ENCODE measurements at places on chromosomes 4 and X. TPM values are rescaled to one million over a fixed set of nuclear protein-coding genes. Genes with fewer than 3 reads are reported as not detected.

GRCh38 chrX:123436512-123437136 is 252.5 kb downstream of the GRIA3 start:
- H3K4me1 ChIP-seq = no peaks in the 10 kb centered on the region
- H3K27me3 ChIP-seq = no peaks in the 10 kb centered on the region
- H3K27ac ChIP-seq = no peak overlapping the region

GRCh38 chrX:115018040-115018647 is 728 bp upstream of the IL13RA2 start:
- H3K4me3 ChIP-seq = no peak overlapping the region
- H3K27ac ChIP-seq = no peak overlapping the region
- H3K4me1 ChIP-seq = no peaks in the 10 kb centered on the region
- H3K27me3 ChIP-seq = no peaks in the 10 kb centered on the region

GRCh38 chr4:113962016-113962347 is 17.5 kb downstream of the ARSJ start:
- DNase-seq = no peak
- peaks cover 28% of the 10 kb centered on the region for H3K4me1 ChIP-seq
- H3K36me3 ChIP-seq = no peaks in the 10 kb centered on the region
- no peak overlapping the region for H3K27ac ChIP-seq
- H3K4me3 ChIP-seq = no peak overlapping the region
- H3K27me3 ChIP-seq = no peaks in the 10 kb centered on the region

SAGE1 gene
- not detected for total RNA-seq

SRD5A3 gene
- total RNA-seq = 25.7 TPM

DNA sequence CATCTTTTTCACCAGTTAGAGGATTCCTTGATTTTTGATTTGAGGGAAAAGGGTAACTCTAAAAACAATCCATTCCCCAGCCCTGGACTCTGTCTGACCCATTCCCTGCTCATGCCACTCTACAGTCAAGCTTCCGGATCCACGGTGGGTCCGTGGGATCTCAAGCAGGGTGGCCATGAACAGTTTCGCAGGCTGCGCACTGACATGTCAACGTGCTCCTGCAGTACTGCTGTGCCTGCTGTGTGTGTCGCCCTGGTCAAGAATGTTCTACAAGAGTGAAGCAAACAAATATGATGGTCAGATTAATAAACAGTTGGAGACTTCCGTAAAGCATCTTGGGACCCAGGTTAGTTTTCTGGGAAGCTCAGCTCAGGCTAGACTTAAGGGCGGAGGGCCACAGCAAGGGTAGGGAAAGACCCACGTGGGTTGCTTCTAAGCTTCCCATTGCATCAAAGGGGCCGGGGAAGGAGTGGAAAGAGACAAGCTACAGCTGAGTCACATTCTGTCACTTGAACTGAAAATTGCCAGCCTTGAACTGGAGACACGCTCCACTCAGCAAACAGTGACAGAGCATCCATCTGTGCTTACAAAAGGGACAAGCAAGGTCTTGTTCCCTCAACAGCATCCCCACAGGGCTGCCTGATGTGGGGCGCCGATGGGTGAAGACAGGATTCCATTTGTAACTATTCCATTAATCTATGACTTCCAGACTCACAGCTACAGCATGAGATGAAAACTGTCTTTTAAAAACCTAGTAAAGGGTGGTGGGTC is 81.8 kb downstream of the MTMR1 start:
- H3K27me3 ChIP-seq = no peaks in the 10 kb centered on the region
- no peaks in the 10 kb centered on the region for H3K36me3 ChIP-seq
- H3K4me3 ChIP-seq = no peak overlapping the region
- no peaks in the 10 kb centered on the region for H3K4me1 ChIP-seq
- H3K27ac ChIP-seq = no peak overlapping the region
- no peak for DNase-seq

RPA4 gene
- total RNA-seq = 0.40 TPM

GRCh38 chr4:15906020-15906443 is 32.5 kb downstream of the FGFBP1 start:
- no peaks in the 10 kb centered on the region for H3K4me1 ChIP-seq
- peak overlapping the region; percentile 85 for H3K27ac ChIP-seq
- peak; percentile 70 for DNase-seq
- H3K27me3 ChIP-seq = peaks cover 11% of the 10 kb centered on the region
- H3K36me3 ChIP-seq = no peaks in the 10 kb centered on the region

DNA sequence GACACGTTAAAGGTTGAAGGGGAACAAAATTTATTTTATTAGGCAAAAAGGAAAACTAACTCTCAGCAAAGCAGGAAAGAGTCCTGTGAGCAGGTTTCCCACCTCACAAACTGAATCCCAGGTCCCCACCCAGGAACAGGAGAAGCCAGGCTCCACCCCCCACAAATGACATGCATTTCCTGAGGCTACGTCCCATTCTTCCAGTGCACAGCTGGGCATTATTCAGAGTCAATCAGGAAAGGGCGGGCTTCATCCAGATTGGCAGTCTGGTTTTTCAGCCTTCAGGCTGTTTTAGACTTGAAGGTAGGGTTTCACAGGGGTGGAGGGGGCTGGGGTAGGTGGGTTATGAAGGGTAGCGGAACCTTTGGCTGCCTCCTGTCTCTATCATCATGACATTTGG is 11.9 kb upstream of the ASIC5 start:
- no peak for DNase-seq
- no peaks in the 10 kb centered on the region for H3K27me3 ChIP-seq
- H3K4me3 ChIP-seq = no peak overlapping the region
- H3K4me1 ChIP-seq = no peaks in the 10 kb centered on the region
- H3K36me3 ChIP-seq = no peaks in the 10 kb centered on the region

GRCh38 chr4:3226467-3226866 is 22.5 kb upstream of the MSANTD1 start:
- peaks cover 23% of the 10 kb centered on the region for H3K36me3 ChIP-seq
- no peak for DNase-seq
- no peaks in the 10 kb centered on the region for H3K4me1 ChIP-seq
- no peak overlapping the region for H3K4me3 ChIP-seq

DNA sequence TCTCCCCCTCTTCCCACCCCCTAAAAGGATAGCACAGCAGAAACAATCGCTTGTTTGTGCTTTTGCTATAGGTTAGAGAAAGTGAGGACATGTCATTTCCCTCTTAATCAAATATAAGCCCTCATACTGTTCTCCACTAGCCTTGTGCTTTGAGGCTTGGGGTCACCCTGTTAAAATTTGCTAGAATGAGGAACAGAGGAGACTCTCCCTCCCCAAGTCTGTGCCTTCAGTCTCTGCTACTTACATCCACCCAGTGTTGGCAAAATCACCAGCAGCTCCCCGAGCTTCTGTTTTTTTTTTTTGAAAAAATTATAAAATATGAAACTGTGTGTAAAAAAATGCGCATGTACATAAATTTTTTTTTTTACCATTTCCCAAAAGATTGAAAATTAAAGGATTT is 19.3 kb downstream of the KLF3 start:
- peaks cover 55% of the 10 kb centered on the region for H3K36me3 ChIP-seq
- H3K27ac ChIP-seq = no peak overlapping the region
- no peaks in the 10 kb centered on the region for H3K27me3 ChIP-seq
- peaks cover 23% of the 10 kb centered on the region for H3K4me1 ChIP-seq
- DNase-seq = no peak

DNA sequence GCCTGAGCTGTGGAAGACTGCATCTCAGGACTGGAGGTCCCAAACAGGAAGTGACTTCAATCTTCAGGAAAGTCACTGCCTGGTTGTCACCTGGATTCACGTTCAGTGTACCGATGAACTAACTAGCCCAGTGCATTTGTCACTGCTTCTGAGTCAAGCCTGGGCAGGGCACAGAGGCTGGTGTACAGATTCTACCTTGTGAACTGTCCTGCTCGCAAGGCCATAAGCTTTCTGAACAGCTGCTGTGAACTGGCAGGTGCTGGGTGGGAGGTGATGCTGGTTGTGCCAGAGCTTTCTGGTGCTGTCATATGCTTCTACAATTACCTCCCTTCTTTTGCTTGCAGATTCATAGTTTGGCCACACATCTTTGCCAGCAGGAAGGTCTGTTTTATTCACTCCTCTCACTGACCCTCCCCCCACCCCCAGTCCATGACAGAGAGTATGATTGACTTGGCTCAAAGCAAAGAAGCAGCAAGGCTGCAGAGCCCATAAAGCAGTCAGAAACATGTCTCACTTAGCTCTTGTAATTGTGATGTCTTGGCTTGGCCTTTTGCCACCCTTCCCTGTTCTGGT is 40.5 kb downstream of the ZCCHC12 start:
- no peak overlapping the region for H3K4me3 ChIP-seq
- H3K27me3 ChIP-seq = no peaks in the 10 kb centered on the region
- H3K36me3 ChIP-seq = no peaks in the 10 kb centered on the region
- H3K27ac ChIP-seq = no peak overlapping the region
- no peak for DNase-seq

USP26 gene
- total RNA-seq = not detected

SLC6A14 gene
- 1.1 TPM for total RNA-seq

RADX gene
- total RNA-seq = 5.3 TPM

CFAP99 gene
- 0.43 TPM for total RNA-seq

FGG gene
- total RNA-seq = 9.8 TPM

- no peak overlapping the region for H3K27ac ChIP-seq
- peaks cover 18% of the 10 kb centered on the region for H3K27me3 ChIP-seq
- DNase-seq = no peak
- H3K4me3 ChIP-seq = no peak overlapping the region
Measured at GRCh38 chr4:141169391-141169790, 36.1 kb upstream of the RNF150 start.

GRCh38 chrX:34875204-34875603 is 67.4 kb upstream of the FAM47B start:
- H3K27me3 ChIP-seq = no peaks in the 10 kb centered on the region
- peaks cover 6% of the 10 kb centered on the region for H3K4me1 ChIP-seq
- H3K36me3 ChIP-seq = no peaks in the 10 kb centered on the region
- no peak for DNase-seq

- H3K27ac ChIP-seq = no peak overlapping the region
- H3K4me1 ChIP-seq = no peaks in the 10 kb centered on the region
- H3K27me3 ChIP-seq = no peaks in the 10 kb centered on the region
- H3K4me3 ChIP-seq = no peak overlapping the region
- DNase-seq = no peak
Measured at GRCh38 chr4:98222306-98222705, 38.9 kb upstream of the RAP1GDS1 start.

DNA sequence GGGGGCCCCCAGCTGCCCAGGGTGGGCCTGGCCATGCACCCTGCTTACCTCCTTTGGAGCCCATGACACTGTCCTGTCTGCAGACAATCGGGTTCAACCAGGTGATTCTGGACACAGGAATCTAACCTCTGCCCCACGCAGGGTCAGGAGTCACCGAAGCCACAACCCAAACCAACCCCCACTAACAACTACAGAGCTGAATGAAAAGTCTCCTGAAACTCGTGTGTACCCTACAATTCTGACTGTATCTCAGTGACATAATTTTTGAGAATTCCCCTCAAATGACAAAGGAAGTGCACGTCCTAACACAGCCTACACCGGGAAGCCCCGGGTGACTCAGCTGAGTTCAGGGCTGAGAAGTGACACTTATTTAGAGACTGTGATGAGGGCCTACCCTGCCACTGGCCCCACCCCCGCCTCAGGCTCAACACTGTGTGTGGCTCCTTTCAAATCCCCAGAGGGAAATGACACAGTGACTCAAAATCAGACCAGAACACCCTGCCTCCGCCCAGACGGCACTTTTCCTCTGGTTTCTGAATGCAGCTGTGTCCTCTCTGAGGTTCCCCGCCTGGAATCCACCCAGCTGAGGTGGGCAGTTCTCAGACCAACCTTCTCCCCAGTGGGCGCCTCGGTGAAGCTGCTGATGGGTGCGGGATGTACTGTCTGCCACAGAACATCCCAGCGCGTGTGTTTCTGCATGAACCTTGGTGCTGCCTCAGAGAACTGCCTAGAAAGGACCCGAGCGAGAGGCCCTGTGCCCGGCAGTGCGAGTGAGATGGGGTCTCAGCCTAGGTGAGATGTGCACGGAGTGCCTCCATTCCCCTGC is 9.9 kb downstream of the TNIP2 start:
- DNase-seq = no peak
- no peak overlapping the region for H3K4me3 ChIP-seq
- H3K27me3 ChIP-seq = no peaks in the 10 kb centered on the region
- peaks cover 4% of the 10 kb centered on the region for H3K36me3 ChIP-seq
- peak overlapping the region; percentile 18 for H3K27ac ChIP-seq

DNA sequence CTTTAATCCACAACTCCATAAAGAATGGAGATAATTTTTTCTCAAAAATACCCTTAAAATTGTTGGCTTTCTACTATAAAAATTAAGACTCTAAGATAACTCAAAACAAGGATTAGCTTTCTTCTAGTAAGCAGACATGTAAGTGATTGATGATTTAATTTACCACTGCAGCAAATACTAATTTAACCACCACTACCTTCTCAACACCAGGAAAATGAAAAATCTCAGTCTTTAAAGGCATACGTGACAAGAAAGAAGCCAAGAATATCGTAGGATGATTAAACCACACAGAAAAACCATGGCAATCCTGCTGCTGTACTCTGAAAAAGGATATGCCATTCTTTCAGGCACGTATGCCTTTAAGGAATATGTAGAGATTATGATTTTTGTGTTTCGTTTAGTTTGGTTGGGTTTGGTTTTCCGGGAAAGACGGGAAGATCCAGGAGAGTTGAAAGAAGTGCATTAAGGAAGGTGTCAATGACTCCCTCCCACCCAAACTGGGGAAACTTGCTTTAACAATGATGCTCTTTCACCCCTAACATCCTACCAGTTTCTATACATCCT is 881 bp downstream of the LRCH2 start:
- H3K36me3 ChIP-seq = no peaks in the 10 kb centered on the region
- peak overlapping the region; percentile 89 for H3K4me3 ChIP-seq
- H3K27me3 ChIP-seq = peaks cover 22% of the 10 kb centered on the region
- peaks cover 33% of the 10 kb centered on the region for H3K4me1 ChIP-seq
- H3K27ac ChIP-seq = peak overlapping the region; percentile 17

- no peaks in the 10 kb centered on the region for H3K4me1 ChIP-seq
- DNase-seq = no peak
- no peak overlapping the region for H3K4me3 ChIP-seq
- peak overlapping the region; percentile 70 for H3K27ac ChIP-seq
Measured at GRCh38 chr4:48331577-48332330, 9.6 kb upstream of the SLAIN2 start.

MAGEA8 gene
- 0.21 TPM for total RNA-seq

DNA sequence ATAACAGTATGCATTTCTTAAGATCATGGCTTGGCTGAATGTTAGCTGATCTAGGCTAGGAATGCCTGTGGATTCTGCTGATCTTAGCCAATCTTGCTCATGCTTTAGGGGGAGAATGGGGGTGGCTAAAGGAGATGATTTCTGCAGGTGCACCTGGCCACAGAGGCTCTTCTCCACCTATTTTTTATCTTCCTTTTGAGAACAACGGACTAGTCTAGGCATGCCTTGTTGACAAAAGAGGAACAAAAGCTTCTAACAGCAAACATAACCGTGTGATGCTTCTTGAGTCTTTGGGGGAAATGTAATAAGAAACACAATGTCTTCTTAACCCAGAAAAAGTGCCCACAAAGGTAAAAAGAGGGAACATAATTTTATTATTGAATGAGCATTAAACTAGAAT is 743.5 kb downstream of the ARAP2 start:
- DNase-seq = no peak
- no peaks in the 10 kb centered on the region for H3K27me3 ChIP-seq
- no peaks in the 10 kb centered on the region for H3K4me1 ChIP-seq
- H3K27ac ChIP-seq = no peak overlapping the region

HMGN5 gene
- total RNA-seq = 6.4 TPM

STOX2 gene
- 16.6 TPM for total RNA-seq

- H3K4me1 ChIP-seq = no peaks in the 10 kb centered on the region
- DNase-seq = no peak
- no peak overlapping the region for H3K27ac ChIP-seq
- no peak overlapping the region for H3K4me3 ChIP-seq
Measured at GRCh38 chr4:30385650-30386049, 334.5 kb upstream of the PCDH7 start.

HSFX1 gene
- total RNA-seq = 1.00 TPM

Measured in type B pancreatic cell (in vitro differentiated cells).